ENCODE measurements at places on chromosomes 7 and 10.

GRCh38 chr7:93890041-93890463 lies 501 bp downstream of the TFPI2 start:
- no peak for DNase-seq

GRCh38 chr7:46859963-46860475 lies 721.9 kb downstream of the TNS3 start:
- no peak for DNase-seq

DNA sequence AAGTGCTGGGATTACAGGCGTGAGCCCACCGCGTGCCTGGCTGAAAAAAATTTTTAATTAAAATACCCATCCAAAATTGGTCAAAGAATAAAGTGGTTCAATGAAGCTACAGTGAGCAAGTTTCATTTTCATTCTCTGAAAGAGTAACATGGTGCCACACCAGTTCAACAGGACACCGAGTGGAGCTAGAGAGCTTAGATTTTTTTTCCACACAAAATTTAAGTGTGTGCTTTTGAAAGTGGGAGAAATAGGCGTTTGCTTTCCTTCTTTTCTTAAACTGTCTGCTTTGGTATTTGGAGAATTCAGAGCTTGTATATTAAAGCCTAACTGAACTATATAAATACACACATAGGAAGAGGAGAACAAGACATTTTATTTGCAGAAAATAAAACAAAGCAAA lies 43.4 kb downstream of the BPGM start:
- DNase-seq = no peak

- DNase-seq = no peak
Observed at GRCh38 chr7:25121599-25121998, 3.5 kb downstream of the CYCS start.

DNA sequence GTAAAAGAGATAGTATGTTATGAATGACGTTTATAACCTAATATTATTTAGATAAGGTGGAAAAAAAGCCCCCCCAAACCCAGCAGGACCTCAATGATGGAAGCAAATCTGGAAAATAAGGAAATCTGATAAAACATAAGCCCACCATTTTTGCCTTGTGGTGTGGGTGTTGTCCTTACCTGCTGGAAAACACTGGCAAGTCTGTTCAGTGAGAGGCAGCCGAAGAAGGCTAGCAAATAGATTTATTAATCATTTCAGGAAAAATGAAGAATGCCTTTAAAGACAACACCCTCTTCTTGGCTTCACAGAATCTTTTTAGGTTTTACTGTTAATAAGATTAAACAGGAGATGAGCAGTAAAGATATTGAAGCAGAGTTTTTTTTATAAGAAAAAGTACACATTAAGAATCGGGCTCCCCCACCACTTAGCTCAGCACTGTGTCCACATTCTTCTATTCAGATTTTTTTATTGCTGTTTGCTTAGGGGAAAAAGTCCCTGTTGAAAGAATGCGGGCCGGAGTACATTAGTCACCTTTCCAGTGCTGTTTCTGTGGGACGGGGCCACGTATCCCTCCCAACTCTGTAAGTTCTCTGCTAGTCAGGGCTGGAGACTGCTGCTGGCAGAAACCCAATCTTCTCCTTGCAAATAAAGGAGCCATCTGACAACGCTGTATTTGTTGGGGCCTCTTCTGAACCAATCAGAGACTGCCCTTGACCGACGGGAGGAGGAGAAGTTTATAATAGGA lies 104.1 kb downstream of the EVX1 start:
- DNase-seq = no peak

DNA sequence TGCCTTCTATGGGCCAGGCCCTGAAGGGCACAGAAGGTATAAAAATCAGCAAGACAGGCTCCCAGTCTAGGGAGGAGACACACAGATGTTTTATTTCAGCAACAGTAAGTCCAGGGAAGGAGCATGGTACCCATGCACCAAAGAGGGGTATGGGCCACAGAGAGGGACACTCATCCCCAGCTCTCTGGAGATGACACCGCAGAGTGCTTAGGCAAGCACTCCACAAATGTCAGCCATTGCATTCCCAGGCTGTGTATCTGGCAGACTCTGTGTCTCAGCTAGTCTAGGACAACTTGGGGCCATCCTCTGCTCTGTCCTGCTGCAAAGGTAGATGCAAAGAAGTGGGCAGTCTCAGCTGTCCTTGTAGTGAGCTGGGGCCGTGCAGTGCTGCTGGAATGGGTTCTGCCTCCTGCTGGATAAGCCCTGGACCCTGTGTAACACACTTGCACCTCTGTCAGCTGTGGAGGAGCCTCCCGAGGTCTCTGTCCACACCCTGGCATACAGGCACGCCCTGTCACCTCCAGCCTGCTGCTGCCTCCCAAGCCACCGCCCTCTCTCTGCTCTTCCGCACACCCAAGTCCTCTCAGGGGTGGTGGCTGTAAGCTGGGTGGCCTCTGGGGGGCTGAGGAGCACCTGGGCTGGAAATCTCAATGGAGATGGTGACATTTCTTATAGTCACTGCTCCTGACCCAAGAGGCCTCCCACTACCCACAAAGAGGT lies 57.6 kb downstream of the VOPP1 start:
- no peak for DNase-seq

Measured in stimulated activated CD8-positive, alpha-beta memory T cell treated with anti-CD3 and anti-CD28 coated beads, Interleukin-4, amount 100 ng/mL, for 1 hour (primary cell).